ENCODE measurements at places on chromosomes 6 and 20.

- DNase-seq, result no peak
Measured at GRCh38 chr6:116842459-116842858, 13.6 kb upstream of the GPRC6A start.

GRCh38 chr6:110434961-110435602 lies 19.7 kb upstream of the DDO start:
- DNase-seq, result no peak

DNA sequence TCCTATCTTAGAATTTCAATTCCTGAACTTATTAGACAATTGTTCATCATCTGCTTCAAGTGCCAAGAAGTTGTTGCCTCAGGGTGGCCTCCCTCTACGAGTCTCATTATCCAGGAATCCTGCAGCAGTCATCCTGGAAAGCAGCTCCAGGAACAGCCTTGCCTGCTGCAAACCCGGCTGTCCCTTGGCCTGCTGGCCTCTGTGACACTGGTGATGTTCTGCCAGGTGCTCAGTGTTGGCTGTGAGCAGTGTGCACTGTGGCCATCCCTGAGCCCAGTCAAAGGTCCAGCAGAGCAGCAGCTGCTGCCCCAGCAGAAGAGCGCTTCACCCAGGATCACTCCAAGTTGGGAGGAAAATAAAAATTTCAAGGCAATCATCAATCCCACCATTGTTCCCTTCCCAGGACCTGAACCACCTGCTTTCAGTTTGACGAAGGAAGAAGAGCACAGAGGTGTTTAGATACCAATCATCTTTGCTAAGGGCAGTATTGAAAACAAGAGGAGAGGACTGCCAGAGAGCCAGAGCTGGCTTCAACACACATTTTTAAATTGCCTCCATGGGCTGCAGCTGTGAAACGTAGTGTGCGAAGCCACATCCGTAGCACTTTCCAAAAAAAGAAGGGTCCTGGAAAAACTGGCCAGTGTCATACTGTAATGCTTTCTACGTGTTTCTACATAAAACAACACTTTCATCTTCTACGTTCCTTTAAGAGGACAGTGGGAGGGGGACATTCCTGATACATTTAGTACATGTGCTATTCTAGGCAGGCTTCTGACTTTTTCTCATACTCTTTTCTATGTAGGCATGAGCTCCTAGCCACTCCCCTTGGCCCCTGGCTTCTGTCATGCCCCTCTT lies 7.2 kb upstream of the FAM50B start:
- no peak for DNase-seq

DNA sequence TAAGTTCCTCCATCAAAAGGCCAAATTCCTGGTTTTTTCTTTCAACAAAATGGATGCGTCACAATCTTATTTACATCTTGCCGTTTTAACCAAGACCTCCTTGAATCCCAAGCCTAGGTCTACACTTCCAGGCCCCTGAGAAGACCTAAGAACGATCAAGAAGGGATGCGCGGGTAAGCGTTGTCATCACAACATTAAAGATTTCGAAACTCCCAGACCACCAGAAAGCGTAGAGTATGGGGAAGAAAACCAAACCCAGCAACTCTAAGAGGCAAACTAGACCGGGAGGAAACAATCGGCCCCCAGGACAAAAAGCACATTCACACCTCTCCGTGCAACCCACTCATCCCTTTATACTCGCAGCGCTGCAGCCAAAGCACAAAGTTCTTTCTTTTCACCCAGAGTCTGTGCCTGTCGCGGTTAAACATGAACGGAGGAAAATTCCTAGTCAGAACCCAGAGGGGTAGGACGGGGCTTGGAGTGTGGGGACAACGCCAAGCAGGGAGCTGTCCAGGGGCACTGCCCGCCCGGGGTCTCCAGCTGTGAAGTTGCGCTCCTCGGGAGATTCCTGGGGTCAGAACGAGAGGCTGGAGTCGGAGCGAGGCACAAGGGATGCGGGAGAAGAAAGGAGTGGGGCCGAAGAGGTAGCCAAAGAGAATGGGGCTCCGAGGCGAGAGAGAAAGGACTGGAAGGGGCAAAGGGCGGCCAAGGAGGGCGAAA lies 725 bp downstream of the OSER1 start:
- no peak for DNase-seq

GRCh38 chr6:150245148-150245935 lies 102.5 kb downstream of the PPP1R14C start:
- no peak for DNase-seq

DNA sequence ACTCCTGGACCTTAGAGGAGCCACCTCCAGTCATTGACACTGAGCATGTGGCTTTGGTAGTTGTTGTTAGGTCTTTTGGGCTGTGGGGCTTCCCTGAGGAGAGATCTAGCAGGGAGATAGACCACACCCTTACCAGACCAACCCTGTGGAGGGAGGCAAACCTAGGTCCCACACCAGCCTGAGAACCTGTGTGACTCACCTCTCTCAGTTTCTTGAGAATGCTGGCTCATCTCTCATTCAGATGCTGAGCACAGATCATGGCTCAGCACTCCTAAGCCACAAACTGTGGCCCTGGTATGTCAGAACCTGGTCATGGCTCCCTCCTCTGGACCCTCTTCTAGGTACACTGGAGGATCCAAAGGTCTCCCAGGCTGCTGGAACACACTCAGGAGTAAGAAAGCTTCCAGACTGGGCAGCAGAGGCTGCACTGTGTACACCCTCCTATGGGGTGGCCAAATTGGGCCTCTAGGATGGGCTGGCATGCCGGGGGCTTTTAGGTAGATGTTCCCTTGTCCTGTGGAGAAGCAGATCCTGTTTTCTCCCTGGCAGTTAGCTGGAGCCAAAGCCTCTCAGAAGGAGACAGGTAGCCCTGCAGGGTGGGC lies 1294.5 kb downstream of the KHDRBS2 start:
- no peak for DNase-seq

GRCh38 chr6:18861204-18861603 lies 474.1 kb downstream of the RNF144B start:
- DNase-seq, result no peak

- DNase-seq, result no peak
Measured at GRCh38 chr6:7413151-7413823, 23.7 kb downstream of the RIOK1 start.

GRCh38 chr6:169990095-169991030 lies 238.9 kb downstream of the ERMARD start:
- no peak for DNase-seq

DNA sequence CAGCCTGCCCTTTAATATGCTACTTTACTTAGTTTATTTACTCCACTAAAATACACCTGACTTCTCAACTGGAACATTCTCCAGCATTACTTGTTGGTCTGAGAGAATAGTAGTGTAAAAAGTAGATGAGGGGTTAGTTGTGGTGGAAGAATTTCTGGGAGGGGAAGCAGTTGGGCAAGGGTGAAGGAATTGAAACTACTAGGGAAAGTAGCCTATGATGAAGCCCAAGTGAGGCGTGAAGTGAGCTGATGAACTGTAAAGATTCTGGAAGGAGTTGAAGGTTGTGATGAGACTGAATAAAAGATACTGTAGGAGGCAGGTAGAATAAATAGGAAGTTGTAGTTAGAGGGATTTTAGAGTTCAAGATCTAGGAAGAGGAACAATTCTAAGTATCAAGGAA lies 72.5 kb downstream of the ITCH start:
- no peak for DNase-seq

- DNase-seq, result no peak
Measured at GRCh38 chr20:4524792-4525191, 196.9 kb upstream of the PRND start.

DNA sequence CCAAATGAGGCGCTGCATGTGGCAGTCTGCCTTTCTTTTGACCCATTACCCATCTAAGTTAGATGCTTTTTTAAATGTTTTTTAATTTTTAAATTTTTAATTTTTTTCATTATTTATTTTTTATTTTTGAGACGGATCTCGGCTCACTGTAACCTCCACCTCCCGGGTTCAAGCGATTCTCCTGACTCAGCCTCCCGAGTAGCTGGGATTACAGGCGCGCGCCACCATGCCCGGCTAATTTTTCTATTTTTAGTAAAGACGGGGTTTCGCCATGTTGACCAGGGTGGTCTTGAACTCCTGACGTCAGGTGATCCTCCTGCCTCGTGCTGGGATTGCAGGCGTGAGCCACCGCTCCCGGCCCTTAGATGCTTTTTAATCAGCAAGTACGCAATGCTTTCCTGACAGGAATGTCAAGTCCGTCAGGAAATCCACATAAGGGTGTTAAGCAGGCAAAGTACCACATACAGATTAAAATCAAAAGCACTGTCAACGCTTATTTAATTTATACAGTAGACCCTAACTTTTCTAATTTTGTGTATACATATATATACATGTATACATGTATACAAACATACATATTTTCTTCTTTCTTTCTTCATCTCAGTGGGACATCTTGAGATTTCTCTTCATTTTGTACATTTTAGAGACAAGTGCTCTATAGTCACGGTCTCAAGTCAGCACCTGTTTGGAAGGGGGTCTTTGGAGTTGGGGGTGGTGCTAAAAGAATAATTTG lies 995 bp upstream of the GSTA4 start:
- no peak for DNase-seq

DNA sequence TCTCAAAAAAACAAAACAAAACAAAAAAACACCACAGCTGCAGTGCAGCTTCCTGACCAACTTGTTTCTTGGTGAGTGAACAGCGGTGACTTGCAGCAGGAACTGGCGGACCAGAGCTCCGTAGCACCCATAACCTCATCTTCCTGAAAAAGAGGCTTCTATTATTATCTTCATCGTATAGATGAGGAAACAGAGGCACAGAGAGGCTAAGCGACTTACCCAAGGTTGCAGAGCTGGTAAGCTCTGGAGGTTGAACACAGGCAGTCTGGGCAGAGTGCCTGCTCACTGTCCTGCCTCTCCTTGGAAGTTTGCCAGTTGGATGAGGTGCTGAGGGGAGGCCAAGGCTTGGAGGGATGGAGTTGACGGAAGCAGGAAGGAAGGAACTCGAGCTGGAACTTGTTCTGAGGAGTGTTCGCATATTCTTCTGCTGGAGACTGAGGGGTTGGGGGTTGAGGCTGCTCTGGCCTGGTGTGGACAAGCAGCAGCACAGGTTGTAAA lies 47.9 kb upstream of the CCDC167 start:
- peak; percentile 63 for DNase-seq

DNA sequence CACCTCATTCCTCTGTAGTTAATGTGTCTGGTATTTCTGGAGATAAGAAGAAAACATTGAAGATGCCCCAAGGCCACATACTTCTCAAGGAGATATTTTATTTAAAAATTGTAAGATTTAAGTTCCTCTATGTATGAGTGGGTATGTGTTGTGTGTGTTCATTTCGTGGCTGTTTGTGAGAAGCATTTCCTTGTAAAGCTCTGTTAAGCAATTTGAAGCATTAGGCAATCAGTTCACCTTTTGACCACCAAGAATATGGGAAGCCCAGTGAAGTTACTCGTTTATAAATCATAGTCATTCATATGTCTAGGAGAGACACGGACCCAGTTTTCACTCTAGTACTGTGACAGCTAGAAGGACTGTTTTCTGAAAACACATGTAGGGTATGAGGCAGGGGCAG lies 717.6 kb upstream of the MAP3K7 start:
- DNase-seq, result no peak

DNA sequence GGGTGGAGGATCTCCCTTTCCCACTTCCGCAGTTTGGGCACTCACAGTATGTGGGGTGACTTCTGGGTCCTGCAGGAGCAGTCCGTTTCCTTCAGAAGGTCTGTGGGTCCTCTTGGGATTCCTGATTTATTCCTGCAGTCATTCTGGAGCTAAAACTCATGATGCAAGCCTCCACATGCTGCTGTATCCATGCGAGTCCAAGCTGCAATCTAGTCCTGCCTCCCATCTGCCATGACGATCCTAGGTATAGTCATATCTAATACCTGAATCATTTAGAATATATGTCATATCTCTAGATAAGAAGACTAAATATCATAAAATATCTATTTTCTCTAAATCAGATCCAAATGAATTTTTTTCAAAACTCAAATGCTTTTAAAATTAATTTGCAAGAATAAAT lies 103.4 kb upstream of the AHI1 start:
- no peak for DNase-seq

DNA sequence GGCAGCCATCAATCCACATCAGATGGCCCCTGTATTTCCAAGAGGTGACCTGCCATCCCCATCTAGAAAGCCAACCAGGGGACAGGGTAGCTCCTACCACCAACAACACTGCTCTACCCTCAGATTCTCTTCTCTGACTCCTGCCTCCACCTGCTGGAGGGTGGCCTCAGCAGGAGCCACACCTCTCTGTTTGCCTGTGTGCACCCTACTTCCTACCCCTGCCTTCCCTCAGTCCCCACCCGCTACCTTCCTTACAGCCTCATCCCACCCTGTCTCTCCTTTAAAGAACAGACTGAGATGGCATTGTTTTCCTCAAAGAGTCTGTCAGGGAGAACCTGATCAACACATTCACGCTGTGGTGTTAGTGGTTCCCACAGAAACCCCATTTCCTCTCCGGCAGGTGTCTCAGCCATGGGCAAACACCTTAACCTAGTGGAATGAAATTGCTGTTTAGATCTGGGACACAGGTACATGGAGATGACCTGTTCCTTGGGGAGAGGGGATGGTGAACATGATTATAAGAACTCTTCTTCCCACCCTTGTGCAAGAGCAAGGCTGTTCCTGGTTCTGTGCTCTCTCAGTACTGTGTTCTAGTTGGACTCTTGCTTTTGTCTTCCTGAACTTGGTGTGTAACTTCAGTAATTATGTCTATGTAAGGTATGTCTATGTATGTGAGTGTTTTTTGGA lies 1.8 kb downstream of the ENTPD6 start:
- no peak for DNase-seq

DNA sequence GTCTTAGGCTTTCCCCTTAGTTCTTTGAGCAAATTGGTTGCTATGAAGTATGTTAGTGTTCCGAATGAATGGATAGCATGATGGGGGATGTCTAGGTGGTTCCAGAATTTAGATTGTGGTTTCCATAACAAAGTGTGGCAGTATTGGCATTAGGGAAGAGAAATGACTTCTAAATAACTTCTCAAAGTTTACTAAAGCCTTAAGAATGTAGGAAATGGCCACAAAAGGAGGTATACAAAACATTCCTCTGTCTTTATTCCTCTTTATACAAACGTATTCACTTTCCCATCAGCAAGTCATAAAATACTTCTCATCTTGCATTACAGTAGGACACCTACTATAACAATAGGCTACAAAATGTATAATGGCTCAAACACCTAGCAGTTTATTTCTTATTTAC lies 279.6 kb downstream of the ESR1 start:
- DNase-seq, result no peak

DNA sequence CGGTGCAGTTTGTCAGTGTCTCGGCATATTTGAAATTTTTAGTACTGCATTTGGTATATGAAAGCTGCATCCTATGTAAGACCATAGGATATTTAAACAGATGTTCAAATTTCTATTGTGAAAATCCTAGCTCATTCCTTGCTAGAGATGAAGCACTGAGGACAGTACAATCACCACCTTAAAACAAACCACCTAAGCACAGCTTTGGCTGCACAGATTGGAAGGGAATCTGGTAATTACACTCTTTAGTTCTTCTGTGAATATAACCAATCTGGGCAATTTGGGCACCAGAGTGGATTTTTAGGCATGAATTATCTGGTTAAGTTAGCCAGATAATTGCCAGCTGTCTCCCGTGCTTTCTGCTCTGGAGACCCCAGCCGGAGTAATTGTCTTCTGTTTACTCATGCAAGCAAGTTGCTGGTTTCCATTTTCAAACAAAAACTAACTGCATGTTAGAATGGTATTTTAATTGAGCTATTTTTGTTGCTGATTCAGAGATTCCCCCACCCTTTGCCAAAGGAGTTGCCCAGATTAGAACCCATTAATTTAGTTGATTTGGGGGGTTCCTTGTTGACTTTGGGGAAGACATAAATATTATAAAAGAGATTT lies 36.9 kb downstream of the E2F3 start:
- no peak for DNase-seq

GRCh38 chr20:37238935-37239451 lies 22.6 kb downstream of the GHRH start:
- no peak for DNase-seq
